ENCODE measurements at places on chromosomes 2 and 18.

GRCh38 chr2:105935063-105935462 is 190.4 kb downstream of the NCK2 start:
- DNase-seq: no peak

- DNase-seq: no peak
Measured at GRCh38 chr18:58566556-58567292, 62.2 kb downstream of the ALPK2 start.

GRCh38 chr2:58891828-58892377 is 650.8 kb upstream of the FANCL start:
- DNase-seq: no peak

DNA sequence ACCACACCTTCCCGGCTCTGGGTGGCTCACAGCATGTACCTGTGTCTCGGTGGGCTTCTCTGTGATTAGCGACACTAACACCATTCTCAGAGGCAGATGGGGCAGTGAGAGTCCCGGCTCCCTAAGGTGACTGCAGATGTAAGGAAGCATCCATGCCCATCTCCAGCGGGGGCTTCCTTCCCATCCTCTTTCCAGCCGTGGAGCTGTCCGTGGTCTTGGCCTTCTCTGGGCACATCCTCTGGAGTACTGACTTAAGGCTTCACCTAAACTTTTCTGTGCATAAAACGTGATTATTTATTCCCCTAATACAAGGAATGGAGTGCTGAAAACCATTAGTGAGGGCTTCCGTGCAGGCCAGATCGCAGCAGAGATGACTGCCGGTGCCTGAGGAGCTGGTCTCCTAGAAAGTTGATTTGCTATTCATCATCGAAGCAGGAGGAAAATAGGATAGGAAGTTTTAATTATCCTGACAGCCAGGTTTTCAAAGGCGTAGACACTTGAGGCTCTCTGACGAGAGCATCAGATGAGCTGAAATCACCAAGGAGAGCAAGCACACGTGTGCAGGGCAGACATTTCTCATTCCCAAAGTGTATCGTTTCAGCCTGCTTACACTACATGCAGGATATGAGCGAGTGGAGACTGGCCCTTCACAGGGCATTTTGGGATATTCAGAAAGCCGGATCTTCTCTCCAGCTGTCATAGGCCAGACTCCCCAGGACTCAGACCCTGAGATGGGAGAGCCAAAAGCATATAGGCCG is 186.1 kb upstream of the SALL3 start:
- no peak for DNase-seq

DNA sequence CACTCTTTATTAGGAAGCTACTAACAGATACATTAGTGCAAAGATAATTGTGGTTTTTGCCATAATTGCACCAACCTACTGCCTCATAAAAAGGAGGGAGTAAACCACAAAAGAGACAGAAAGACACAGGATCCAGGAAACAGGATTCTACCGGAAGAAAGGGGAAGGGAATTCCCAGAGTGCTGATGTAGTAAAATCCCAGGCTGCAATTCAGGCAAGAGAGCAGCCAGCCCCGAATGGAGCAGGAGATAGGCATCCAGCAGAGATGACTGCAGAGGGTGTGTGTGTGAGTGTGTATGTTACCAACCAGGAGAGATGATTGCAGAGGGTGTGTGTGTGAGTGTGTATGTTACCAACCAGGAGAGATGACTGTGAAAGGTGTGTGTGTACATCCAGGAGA is 84.4 kb downstream of the KCNS3 start:
- no peak for DNase-seq

DNA sequence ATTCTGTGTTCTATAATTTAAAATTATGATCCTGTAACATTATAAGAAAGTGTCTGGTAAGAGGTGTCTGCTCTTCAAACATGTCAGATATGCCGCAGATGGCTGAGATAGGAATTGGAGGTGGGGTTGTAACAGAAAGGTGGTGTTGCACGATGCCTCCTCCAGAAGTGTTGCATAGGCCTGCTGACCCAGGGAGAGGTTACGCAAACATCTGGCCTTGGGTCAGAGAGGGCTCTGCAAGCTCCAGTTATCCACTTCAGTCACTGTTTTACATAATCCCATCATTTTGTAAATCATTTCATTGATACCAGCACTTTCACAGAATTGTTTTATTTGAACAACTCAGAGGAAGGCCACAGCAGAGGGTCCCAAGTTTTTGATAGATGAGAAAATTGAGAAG is 256.5 kb downstream of the OSR1 start:
- no peak for DNase-seq

DNA sequence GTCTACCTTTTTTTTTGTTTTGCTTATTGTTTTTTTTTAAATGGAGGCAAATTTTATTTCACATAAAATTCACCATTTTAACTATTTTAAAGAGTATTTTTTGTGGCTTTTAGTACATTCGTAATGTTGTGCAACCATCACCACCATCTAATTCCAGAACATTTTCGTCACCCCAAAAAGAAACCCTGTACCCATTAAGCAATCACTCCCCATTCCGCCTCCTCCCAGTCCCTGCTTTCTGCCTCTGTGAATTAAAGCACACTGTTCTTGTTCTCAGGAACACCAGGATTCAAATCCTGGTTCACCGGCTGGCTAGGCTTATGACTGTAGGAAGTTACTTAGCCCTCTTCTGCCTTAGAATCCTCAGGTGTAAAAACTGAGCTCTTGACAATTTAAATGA is 36.9 kb upstream of the EPAS1 start:
- no peak for DNase-seq

DNA sequence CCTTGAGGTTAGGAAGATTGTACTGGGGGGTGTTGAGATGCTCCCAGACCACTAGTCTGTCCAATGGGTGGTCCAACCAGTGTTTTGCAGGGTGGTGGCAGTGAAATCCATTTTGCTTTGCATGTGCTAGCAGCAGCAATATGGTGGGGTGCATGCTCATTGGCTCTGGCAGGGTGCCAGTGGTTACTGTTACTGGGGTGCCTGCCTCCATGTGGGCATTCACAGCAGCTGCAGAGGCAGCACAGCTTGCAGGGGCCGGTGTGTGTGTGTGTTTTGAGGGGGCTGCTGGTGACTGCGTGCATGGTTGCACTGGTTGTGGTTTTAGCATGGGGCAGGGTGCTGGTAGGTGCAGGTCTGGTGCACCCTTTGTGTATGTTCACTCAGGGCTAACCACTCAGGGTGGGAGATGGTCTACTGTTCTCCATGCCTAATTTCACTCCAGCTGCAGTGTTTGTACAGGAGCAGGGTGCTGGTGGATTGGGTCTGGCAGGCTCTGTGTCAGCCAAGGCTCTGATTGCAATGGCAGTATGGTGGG is 265.4 kb downstream of the NUP35 start:
- DNase-seq: no peak

- no peak for DNase-seq
Measured at GRCh38 chr2:188450732-188451483, 159.2 kb downstream of the GULP1 start.

GRCh38 chr18:63878343-63878742 is 9.2 kb upstream of the SERPINB2 start:
- DNase-seq: no peak

DNA sequence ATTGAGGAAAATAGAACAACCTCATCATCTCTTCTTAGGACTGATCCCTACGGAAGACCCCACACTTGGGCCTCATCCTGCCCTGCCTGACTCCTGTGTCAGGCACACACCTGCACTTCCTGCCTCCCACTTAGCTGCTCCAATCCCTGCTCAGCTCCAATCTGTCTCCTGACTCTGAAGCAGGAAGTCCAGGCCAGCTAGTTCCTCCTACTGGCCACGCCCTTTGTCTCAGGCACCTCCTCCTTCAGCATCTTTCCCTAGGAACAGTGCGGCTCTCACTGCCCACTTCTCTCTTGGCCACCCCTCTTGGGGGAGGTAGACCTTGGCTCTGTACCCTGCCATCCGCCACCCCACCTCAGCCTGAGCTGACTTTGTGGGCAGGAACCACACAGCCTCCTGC is 135.8 kb downstream of the CELF4 start:
- DNase-seq: no peak

DNA sequence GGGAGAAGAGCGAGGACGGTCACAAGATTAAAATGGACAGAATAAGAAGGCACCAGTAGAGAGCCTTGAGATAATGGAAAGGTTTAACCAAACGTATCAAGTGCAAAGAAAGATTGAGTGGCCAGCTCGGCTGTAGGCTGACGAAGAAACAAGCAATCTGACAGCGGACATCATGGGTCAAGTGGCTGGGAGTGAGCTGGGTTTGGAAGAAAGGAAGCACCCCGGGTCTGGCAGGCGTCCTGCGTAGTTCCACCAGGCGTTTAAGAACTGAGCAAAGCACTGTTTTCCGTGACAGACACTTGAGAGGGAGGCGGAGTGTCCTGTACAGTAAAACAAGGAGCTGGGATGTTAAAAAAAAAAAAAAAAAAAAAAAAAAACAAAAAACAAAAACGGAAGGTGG is 27.1 kb downstream of the DAPL1 start:
- no peak for DNase-seq

- no peak for DNase-seq
Measured at GRCh38 chr18:77208964-77209363, 40.7 kb upstream of the GALR1 start.

GRCh38 chr2:176473177-176473576 is 203.9 kb downstream of the MTX2 start:
- no peak for DNase-seq

GRCh38 chr2:170217778-170218251 is 39.9 kb downstream of the MYO3B start:
- no peak for DNase-seq

- DNase-seq: no peak
Measured at GRCh38 chr2:107006836-107007235, 120.9 kb upstream of the ST6GAL2 start.

- DNase-seq: no peak
Measured at GRCh38 chr2:232652505-232652851, 19.1 kb downstream of the EFHD1 start.

DNA sequence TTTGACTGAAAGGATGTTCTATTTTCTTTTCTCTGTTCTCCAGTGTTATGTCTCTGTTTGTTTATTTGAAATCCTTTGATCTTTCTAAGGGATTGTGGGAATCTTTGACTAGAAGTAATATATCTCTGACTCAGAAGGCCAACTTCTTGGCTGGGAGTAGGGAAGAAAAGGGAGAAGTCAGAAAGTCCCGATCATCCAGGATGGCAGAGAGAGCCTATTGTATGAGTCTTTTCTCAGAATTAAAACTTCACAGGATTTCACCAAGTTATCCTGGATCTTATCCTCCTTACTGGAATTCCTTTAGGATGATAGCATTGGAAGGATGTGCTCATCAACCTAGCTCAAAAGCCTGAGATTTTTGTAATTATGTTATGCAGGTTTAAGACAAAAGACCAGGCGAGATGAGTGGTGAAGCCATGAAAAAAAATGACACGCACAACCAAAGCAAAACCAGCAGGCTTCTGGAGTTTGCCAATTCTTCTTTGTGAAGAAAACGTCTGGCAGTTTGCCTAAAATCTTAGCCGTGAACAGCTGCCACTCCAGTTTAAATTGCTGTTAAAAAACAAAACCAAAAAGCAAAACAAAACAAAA is 383.6 kb upstream of the SMIM21 start:
- DNase-seq: no peak

DNA sequence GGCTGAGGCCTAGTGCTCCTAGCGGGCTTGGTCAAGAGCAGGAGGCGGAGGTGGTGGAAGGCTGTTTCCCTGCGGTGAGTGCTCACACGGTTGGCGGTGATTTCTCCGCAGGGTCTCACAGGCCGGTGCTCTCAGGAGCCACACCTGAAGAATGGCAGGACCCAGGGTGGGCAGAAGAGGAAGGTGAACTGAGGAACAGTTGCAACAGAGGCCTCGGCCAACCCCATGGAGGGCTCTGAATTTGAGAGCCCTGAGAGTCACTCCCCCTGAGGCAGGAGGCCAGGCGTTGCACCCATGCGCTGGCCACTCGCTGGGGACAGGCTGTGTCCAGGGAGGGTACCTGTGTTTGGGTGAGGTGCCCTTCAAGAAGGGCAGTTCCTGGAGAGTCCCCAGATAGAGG is 35.3 kb upstream of the ZNF516 start:
- no peak for DNase-seq

GRCh38 chr18:2970772-2971659 is 41.9 kb downstream of the LPIN2 start:
- DNase-seq: no peak

DNA sequence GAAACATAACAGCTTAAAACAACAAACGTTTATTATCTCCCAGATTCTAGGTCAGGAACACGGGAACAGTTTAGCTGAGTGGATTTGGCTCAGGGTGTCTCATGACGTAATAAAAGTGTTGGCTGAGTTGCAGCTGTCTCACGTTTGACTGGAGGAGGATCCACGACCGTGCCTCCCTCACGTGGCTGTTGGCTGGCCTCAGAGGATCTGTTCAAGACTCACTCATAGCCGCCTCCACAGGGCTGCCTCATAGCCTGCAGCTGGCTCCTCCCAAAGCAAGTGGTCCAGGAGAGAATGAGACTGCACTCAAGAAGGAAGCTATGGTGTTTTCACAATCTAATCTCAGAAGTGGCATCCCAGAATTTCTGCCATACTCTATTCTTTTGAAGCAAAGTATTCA is 167.1 kb downstream of the RPRM start:
- no peak for DNase-seq

GRCh38 chr2:10120877-10121574 is 1.5 kb upstream of the RRM2 start:
- DNase-seq: no peak

All from thoracic aorta (tissue), 2 donors.